ENCODE measurements at places on chromosomes 12 and 14.

DNA sequence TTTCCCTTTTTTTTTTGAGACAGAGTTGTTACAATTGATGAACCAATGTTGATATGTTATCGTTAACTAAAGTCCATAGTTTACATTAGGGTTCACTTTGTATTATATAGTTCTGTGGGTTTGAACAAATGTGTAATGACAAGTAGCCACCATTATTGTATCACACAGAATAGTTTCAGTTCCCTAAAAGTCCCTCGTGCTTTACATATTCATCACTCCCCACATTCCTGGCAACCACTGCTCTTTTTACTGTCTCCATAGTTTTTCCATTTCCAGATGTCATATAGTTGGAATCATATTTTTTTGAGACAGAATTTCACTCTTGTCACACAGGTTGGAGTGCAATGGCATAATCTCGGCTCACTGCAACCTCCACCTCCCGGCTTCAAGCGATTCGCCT is 12.5 kb downstream of the HSD17B6 start:
- no peak for DNase-seq

DNA sequence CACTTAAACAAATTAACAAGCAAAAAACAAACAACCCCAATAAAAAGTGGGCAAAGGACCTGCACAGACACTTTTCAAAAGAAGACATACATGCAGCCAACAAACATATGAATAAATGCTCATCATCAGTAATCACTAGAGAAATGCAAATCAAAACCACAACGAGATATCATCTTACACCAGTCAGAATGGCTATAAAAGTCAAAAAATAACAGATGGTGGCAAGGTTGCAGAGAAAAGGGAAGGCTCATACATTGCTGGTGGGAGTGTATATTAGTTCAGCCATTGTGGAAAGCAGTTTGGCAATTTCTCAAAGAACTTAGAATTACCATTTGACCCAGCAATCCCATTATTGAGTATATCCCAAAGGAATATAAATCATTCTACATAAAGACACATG is 34.6 kb upstream of the NT5DC3 start:
- no peak for DNase-seq

DNA sequence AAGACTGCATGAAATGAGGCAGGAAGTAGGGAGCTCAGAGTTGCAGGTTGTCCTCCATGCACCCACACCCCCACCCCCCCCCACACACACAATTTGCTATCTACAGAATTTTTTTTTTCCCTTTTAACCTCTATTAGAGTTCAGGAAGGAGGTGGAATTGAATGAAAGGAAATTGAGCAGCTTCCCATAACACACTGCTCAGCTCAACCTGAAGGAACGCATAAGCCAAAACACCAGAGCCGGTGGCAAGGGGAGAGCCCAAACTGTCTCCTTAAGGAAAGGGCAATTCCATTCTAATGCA is 74.1 kb downstream of the NUAK1 start:
- DNase-seq = no peak

DNA sequence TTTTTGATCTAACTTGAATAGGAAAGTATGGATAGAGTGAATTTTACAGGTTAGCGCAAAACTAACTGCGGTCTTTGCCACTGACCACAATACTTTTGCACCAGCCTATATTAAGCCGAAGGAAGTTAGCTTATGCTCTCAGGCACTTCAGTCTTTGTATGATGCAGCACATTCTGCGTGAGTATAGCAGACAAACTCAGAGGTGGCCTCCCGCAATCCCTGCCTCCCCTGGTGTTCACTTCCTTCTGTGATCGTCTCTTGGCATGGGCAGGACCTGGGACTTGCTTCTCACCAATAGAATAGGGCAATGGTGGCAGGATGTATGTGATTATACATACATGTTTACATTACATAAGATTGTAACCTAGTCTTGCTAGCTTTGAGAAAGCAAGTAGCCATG is 10.3 kb upstream of the SLC6A13 start:
- no peak for DNase-seq

DNA sequence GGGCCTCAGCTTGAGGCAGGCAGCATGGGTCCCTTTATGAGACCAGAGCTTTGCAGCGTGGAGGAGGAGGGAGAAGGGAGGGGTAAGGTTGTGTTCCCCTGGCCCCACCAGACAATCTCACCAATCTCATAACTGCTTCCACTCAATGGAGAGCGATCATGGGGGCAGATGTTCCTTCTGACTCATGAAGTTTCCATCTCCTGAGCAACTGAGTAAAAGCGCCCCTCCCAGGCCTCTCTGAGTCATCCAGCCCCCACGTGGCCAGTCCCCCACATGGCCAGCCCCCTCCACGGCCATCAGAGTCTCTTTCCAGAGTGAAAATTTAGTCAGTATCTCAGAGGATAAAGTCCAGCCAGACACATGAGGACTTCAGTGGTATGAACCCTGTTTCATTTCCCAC is 39.2 kb upstream of the PLXNC1 start:
- DNase-seq = no peak

DNA sequence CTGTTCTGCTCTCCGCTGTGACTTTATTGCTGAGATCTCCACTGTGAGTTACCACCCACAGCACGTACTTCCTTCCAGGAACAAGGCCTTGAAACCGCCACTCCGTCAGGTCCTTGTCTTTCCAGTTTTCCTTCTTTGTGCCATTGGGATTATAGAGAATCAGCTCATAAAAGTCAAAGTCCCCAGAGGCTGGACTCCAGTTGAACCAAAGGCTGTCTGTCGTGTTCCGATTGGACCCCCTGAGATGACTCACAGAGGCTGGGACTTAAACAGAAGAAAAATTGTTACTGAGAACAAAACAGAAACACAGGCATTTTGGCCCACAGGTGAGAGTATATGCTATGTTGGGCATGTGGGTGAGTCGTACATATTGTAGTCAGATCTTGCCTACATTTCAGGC is 76.6 kb downstream of the PTPRB start:
- no peak for DNase-seq

DNA sequence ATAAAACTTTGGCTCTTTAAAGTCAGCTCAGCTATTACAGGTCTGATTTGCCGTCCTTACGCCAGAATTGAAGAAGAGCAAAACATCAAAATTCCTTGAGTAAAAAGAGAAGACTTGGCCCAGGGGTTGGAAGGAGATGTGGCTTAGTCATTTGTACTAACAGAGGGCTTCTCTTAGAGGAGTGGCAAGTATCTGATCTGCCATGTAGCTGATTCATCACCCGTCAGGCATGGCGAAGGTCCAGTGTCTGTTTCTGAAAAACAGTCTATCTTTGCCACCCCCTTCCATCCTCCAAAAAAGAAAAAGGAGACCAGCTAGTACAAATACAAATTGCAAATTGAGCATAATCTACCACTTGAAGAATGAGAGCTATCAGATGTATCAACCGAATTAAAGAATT is 91.9 kb downstream of the RAD52 start:
- DNase-seq = peak; percentile 80

GRCh38 chr12:94663702-94664101 is 13.3 kb upstream of the TMCC3 start:
- no peak for DNase-seq

DNA sequence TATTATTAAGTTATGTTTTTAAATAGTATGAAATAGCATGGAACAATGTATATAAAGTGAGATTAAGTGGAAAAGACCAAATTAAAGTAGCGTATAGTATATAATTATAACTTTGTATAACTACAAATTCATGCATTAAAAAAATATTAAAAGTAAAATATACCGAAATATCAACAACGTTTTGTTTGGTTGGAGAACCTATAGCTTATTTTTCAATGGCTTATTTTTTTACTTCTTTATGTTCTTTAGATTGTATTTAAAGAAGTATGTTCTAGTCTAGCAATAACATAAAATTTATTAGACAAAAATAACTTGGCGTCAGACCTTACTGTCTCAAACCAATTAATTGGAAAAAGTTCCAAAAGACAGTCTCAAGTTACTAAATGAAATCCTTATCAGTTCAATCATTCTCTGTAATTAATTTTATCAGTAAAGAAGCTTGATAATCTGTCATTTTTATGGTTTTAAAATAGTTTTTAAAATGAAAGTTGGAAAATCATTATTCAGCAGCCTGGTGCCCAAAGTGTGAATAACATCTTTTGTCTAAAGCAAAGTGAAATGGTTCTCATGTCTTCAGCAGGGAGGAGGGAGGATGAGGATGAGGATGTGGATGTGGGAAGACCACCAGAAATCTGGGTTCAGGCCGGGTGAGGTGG is 46.7 kb downstream of the IRAK3 start:
- DNase-seq = peak; percentile 50

DNA sequence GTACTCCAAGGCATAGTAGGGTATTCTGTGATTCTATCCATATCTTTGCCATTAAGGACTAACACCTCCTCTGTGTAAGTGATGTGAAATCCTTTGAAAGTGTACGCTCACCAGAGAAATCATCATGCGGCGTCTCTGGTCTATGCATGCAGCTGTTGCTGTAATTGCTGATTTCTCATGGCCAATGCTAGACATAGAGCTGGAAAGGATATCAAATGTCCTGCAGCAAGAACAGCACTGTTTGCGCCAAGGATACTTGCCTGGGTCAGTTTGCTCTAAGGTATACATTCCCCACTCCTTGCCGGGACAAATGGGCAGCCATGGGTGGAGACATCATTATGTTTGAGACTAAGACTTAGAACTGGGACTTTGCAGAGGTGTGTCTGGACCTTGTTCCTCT is 896.4 kb downstream of the BCL11B start:
- no peak for DNase-seq

GRCh38 chr14:36503771-36504741 is 16.0 kb downstream of the NKX2-1 start:
- DNase-seq = no peak

DNA sequence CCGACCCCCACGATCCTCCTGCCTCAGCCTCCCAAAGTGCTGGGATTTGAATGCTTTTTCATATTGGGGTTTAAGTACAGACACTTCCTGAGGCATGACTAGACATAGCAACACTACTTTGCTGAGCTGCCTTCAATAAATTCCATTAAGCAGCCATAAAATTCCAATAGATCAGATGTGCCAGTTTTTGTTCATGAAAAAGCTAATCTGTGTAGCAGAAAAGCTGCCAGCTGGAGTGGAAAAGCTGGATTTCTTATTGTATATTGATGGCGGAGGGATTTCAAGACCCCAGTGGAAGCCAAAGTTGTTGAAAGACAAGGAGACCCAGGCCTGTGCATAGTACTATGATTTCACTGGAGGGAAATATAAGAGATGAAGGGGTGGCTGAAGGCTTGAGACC is 209.0 kb upstream of the NUDT4 start:
- no peak for DNase-seq

DNA sequence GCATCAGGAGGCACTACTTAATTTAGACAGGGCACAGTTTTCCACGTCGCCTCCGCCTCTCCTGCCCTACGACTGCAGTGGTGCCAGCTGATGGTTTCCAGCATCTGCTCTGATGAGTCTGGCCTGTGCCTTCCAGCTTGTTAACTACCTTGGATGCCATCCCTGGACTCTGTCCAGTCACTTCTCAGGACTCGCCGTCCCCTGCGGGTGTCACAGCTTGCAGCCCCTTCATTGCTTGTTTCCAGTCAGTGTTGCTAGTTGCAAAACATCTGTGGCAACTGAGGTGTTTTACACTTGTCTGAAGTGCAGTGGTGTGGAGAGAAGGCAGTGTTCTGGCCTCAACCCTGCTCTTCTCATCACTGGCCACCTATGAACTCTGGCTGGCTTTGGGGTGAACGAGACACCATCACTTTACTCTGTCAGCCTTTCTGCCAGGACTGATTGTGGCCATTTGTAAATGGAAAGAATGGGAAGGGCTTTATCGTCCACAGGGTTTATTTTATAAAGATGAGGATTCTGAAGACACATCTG is 8.3 kb downstream of the ADGRD1 start:
- no peak for DNase-seq

DNA sequence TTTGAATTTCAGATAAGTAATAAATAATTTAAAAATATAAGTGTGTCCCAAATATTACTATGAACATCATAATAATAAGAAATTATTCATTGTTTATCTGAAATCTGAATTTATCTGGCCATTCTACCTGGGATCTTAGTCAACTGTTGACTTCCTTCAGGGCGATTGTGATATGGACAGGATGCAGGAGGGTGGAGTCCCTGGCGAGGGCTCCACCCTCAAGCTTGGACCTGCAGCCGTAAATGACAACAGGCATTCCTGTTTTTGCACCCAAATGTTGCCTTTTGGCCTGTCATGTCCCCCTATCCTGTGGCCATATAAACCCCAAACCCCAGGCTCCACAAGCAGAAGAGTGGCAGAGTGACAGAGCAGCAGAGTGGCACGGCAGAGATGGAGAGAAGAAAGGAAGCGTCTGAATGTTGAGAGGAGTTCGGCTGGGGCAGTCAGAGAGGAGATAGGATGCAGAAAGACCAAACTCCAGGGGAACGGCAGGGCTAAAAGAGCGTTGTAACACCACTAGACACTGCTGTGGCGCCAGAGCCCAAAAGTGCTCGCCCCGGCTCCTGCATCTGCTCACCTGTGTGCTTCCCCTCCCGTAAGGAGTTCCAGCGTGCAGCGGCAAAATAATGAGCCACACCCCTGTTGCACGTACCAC is 39.4 kb upstream of the FUT8 start:
- no peak for DNase-seq

GRCh38 chr12:5549011-5549410 is 117.1 kb downstream of the NTF3 start:
- DNase-seq = no peak

DNA sequence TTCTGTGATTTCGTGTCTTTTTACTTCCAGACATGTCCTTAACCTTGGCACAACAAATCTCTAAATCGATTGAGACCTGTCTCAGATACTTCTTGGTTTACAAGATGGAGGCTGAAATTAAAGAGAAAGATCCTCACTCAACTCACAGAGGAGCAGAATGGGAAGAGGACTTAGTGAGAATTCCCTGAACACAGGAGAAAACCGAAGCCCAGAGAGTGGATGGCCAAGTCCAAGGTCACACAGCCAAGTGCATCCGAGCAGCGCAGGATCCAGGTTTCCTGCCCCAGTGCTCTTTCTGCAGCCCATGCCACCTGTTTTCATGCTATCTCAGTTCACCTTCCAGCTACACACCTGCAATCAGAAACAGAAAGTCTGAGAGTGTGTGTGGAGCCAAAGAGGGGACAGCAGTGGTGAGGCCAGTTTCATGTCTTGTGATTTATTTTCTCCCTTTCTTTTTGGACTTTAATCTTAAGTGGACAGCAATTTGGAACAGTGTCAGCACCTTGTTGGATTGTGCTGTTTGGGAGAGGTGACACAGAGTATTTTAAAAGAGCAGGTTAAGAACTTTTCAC is 22.9 kb upstream of the TCL1B start:
- DNase-seq = no peak

DNA sequence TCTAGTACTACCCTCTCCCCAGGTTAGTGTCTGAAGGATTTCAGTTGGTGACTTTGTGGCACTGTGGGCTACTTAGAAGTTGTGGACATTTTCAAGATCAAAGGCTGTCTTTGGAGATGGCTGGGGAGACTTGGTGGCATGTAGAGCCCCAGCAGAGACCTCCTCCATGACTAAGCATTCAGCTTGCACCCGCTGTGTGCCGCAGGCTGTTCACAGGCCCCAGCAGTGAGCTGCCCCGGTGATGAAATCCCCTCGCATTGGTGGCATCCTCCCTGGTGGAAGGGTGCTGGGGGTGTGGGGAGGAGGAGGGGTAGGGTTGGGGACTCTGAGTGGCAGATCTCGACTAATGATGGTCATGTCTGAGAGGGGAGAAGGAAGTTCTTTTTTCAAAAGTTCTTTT is 173.9 kb downstream of the TSPAN9 start:
- DNase-seq = no peak

- peak; percentile 58 for DNase-seq
Measured at GRCh38 chr12:106632797-106633450, 50.1 kb downstream of the RFX4 start.

- DNase-seq = peak; percentile 82
Measured at GRCh38 chr12:100574187-100575074, 947 bp downstream of the GAS2L3 start.

- DNase-seq = peak; percentile 67
Measured at GRCh38 chr12:14841761-14842160, 1.6 kb downstream of the ART4 start.

GRCh38 chr12:54419088-54419887 is at the start of gene ITGA5:
ITGA5 (minus strand) TSS chr12:54419266; CDS start chr12:54419198, 68 bp downstream.
- DNase-seq = peak; percentile 87

All from ACHN (cell line).